ENCODE measurements at places on chromosomes 2 and 18. TPM values are rescaled to one million over a fixed set of nuclear protein-coding genes. Genes with fewer than 3 reads are reported as not detected.

Gene TM4SF20
- total RNA-seq: not detected

Gene PLEK
- total RNA-seq: 12.8 TPM

GRCh38 chr2:2921011-2921720, 456.5 kb downstream of the EIPR1 start:
- DNase-seq: no peak

DNA sequence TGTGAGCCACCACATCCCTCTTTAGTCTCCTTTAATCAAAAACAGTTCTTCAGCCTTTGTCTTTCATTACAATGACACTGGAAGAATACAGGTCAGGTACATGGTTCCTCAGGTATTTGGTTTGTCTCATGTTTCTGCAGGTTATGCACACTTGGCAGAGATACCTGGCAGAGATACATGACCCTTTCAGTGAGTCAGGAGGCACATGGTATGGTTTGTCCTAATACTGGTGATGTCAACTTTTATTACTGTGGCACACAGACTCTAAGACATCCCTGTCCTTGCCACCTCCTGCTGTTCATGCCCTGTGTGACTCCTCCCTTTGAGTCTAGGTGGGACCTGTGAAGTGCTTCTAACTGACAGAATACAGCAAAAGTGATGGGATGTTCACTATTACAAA, 58.4 kb downstream of the SPIRE1 start:
- DNase-seq: no peak

DNA sequence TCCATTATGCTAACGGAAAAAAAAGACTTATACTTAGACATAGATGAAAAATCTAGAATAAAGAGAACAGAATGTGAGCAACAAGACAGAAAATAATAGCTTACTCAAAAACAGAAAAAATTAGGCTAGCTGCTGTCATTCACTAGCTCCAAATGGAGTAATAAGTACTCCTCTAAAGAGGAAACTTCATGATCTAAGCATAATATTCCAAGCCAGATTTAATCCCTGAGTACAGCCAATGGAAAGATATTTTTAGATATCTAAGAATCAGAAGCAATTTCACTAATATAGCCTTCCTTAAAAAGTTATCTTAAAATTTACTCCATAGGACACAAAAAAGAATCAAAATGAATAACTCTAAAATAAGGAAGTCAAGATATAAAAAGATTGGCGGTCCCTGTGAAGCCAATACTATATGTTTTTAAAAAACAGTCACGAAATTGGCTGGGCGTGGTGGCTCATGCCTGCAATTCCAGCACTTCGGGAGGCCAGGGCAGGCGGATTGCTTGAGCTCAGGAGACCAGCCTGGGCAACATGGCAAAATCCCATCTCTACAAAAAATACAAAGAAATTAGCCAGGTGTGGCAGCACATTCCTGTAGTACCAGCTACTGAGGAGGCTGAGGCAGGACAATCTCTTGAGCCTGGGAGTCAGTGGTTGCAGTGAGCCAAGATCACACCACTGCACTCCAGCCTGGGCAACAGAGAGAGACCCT, 123.2 kb upstream of the BCL2L11 start:
- DNase-seq: no peak

DNA sequence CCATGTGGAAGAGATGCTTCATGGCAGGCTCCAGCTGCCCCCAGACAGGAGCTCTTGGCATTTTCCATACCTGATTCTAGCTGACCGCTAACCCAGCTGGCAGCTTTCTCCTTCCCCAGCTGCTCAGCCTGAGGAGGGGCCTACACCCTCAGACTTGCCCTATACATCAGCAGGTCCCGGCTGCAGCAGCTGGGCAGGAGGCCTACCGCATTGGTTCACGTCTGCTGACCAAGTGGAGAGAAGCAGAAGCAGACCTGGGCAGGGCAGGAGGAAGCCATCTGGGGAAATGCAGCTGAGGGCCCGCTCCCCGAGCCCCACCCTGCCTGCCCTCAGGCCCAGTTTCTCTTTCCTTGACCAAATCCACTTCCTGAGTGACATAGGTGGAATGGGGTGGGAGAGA, 50.7 kb downstream of the LBH start:
- no peak for DNase-seq

DNA sequence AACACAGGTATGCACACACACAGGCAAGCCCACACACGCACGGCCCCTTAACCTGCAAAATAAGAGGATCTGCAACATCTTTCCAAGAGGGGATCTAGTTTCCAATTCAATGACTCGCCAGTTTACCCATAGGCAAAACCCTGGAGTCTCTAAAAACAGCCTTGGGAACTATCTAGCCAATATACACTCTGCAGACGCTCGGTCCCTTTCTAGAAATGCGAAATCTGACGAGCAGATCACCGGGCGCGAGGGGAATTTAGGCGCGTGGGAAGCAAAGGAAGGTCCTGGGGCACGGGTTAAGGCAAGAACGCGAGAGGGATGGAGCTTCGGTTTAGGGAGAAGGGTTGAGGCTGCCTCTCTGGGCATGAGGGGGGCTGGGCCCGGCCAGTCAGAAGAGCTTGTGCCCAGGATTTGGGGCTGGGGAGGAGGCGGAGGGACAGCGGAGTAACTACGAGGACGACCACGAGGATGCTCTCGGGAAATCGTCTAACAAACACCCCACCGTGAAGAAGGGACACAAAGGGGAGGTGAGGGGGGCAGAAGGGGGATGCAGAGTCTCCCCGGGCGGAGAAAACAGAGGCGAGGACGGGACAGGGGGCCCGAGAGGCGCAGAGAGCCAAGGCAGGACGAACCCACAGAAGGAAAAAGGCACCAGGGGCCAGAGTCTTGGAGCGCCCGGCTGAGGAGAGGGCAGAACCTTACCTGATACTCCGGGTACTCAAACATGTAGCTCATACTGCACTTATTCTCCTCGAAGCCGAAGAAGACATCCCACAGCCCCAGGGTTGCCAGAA, 542 bp downstream of the PGAP1 start:
- DNase-seq: no peak
